ENCODE measurements at places on chromosomes 4 and X.

- no peak for DNase-seq
Measured at GRCh38 chrX:111040377-111041017, 55.5 kb upstream of the PAK3 start.

- peak; percentile 42 for DNase-seq
Measured at GRCh38 chrX:15854080-15854655, 445 bp downstream of the AP1S2 start.

- no peak for DNase-seq
Measured at GRCh38 chr4:81722290-81722851, 250.7 kb upstream of the RASGEF1B start.

GRCh38 chr4:1466034-1466862 lies 60.0 kb upstream of the NKX1-1 start:
- DNase-seq: no peak

- DNase-seq: no peak
Measured at GRCh38 chr4:3334316-3334715, 41.5 kb downstream of the RGS12 start.

- DNase-seq: no peak
Measured at GRCh38 chrX:100379388-100379986, 30.6 kb downstream of the PCDH19 start.

- DNase-seq: no peak
Measured at GRCh38 chr4:120304801-120305200, 238.2 kb upstream of the MAD2L1 start.

GRCh38 chr4:146098978-146099377 lies 76.5 kb upstream of the LSM6 start:
- no peak for DNase-seq

DNA sequence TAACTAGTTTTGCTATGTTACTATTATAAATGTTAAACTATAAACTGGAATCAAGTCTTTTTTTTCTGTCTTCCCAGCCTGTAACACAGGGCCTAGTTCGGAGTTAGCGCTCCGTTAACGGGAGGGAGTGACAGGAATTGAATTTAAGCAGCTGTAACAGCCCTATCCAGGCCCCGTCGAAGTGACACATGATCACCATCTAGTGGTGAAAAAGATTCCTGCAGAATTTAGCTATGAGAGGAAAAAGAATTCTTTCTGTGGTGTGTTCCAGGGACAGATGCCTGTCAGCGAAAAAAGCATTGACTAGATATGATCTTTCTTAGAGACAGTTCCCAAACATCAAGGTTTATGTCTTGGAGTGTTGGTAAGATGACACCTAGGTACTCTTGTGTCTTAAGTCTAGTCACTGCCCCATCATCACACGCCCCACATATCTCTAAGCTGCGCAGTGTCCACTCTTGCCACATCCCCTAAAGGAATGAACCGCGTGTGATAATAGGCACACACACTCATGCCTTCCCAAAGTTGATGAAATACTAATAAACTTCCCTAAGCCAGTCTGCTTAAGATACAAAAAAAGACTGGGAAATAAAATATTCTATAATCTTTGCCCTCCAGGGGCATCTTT lies 2.1 kb downstream of the GAB3 start:
- DNase-seq: peak; percentile 51

All from activated CD4-positive, alpha-beta T cell treated with anti-CD3 and anti-CD28 coated beads for 48 hours (primary cell).